ENCODE measurements at places on chromosomes 5 and 9.

DNA sequence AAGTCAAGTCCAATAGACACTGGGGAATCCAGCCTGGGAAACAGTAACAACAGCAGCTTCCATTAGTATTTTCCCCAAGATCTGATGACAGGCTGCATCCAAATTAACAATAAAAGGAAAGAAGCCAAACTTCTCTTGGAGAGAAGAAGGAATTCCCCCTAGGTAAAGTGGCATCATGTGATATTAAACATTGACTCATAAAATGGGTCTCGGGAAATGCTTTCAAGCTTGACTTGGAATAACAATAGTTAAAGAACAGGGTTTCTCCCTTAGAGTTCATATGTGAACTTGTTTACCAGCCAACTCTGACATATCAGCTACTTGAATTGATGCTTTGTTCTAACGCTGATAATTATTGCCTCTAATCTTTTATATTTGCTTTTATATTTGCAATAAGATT lies 45.4 kb downstream of the ENTREP1 start:
- DNase-seq: no peak

- DNase-seq: no peak
These were observed 322.9 kb upstream of the RPS23 start for GRCh38 chr5:82601077-82601476.

DNA sequence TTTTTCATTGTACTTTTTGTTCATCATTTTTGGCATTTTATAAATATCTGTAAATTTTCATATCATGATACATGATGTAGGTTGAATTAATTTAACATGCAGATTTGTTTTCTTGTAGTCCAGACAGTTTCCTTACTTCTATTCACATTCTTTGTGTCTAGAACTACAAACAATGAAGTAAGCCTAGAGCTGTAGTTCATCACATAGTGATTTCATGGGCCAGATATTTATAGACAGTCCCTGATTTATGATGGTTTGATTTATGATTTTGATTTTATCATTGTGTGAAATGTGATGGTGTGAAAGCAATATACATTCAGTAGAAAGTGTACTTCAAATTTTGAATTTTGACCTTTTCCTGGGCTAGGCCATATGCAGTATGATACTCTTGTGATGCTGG lies 139.0 kb downstream of the ARHGEF28 start:
- no peak for DNase-seq

- DNase-seq: no peak
These were observed 13.6 kb upstream of the CCDC180 start for GRCh38 chr9:97293818-97294217.

DNA sequence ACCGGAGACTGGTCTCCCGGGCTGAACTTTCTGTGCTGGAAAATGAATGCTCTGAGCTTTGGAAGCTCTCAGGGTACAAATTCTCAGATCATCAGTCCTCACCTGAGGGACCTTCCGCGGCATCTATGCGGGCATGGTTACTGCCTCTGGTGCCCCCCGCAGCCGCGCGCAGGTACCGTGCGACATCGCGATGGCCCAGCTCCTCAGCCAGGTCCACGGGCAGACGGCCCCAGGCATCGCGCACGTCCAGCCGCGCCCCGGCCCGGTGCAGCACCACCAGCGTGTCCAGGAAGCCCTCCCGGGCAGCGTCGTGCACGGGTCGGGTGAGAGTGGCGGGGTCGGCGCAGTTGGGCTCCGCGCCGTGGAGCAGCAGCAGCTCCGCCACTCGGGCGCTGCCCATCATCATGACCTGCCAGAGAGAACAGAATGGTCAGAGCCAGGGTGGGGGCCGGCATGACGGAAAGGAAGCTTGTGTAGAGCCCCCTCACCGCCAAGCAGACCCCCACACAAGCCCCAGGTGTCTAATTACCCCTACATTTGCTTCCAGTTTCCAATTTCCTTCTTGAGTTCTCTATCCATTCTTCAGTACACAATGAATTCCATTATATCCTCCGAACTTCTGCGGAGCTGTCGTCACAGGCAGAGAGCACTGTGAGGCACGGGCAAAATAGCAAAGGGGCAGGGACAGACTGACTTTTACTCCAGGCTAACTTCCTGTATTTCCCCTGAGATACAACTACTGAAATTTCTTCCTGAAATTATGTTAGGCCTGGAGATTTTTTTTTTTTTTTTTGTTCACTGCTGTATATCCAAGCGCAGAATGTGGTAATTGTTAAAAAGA lies 23.2 kb downstream of the CDKN2A start:
- DNase-seq: no peak

DNA sequence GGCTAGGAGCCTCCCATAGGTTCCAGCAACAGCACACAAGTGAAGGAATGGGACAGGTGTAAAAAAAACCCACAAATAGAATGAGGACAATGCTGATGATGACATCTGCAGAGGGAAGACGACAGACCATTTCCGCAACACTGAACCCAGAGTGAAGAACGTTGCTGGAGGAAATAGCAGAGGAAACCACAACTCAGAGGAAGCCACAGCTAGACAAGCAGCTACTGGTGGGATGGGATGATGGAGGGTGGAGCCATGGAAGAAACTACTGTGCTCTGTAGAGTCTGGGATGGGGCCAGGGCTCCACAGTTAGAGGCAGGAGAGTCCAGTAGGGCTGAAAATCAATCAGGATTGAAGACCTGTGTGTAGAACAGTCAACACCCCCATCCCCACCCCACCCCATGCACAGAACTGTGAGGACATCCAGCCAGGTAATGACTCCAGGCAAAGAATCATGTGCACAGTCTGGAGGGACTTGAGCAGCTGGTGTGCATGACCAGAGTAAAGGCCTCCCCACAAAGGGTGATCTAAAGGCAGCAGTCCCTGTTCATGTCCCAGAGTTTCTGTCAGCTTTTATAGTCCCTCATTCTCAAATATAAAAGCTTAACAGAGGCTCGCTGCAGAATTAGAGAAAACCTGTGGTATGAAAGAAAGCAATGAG lies 65.2 kb upstream of the SPIN1 start:
- DNase-seq: no peak

DNA sequence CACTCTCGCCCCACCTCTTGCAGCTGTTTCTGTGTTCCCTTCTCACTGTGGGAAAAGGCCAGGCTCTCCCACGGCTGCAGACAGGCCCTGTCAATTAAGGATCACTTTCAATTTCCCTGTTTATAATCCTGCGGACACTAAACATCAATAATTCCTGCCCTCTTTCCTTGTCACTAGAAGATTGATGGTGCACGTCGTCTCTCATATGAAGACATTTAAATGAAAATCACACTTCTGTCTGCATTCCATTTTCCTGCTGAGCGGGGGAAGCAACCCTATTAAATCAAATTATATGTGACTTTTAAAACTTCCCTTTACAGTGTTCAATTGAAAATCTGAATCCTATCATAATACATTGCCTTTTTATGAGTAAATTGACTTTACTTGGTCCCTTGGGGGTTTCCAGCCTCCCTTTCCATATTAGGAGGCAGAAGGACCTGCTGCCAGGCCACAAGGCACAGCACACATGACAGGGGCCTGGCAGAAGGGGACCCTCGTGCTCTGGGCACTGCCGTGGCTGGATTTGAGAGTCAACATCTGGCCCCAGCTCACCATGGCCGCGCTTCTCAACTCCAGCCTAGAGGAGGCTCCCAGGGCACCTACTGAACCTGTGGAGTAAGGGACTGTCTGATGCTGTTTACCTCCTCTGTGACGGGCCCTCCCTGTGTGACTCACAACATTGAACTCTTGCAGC lies 311.0 kb upstream of the IRX4 start:
- DNase-seq: no peak

- no peak for DNase-seq
These were observed 423.9 kb downstream of the DMRT2 start for GRCh38 chr9:1473956-1474634.

DNA sequence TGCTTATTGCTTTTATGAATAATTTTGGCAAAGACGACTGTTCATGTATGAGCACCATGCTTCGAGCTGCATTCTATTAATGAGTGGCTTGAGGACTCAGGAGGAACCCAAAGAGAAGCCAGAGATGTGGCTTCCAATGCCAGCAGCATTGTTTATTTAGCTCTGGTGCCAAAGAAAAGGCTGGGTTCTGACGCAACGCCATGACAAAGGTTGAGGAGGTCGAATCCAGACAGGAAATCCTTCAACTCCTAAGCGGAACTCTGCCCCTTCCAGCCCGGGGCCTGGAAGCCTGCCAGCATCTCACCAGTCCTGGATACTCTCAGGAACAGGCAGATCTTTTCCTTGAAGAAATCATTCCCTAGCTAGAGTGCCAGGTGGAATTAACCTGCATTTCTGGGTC lies 104.4 kb downstream of the ARHGAP26 start:
- no peak for DNase-seq

- no peak for DNase-seq
These were observed 546.7 kb upstream of the DMAC1 start for GRCh38 chr9:8346296-8346695.

GRCh38 chr5:177094224-177095087 lies 7.7 kb downstream of the FGFR4 start:
- peak; percentile 44 for DNase-seq

DNA sequence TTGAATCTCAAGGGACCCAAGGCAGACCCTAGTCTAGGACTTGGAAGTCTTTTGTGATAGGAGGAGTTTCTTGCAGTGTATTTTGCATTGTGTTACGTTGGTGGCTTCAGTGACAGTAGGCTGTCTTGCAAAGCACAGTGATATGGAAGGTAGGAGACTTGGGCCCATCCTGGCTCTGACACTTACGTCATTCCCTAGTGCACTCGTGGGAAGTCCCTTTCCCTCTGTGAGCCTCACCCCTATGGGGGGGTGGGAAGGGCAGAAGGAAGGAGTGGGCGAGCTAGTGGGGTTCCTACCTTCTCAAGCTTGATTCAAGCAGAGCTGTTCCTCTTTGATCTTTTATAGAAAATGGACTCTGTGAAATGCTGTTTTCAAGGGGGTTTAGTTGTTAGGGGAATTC lies 9.2 kb upstream of the TEX53 start:
- no peak for DNase-seq

DNA sequence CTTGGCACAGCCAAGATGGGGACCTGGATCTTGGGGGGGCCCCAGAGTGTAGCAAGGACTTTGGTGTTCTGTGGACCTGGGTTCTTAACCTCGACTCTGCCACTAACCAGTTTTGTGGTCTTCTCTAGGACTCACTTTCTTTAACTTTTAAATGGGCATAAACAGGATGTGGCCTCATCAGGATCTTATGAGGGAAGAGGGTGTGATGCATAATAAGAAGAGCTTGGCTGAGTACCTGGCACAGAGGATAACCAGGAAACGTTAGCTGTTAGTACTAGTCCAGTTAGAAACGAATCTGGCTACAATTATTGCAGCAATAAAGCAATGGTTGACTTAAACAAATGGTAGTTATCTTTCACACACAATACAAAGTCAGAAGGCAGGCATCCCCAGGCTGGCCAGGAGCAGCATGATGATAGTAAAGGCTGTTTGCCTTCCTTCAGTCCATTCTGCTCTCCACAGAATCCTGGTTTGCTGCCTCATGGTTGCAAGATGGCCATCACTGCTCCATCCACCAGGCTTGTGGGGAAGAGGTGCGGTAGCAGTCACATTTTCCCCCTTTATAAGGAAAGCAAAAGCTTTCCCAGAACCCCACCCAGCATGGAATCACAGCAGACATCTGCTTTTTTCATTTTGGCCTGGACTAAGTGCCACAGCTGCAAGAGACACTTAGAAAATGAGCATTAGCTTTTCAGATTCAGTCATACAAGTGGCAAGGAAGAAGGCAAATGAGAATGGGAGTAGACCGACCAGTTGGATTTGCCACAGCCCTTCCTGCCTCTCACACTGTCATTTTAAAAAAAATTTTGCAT lies 225.0 kb downstream of the AOPEP start:
- no peak for DNase-seq

GRCh38 chr5:147939431-147940114 lies 33.2 kb upstream of the C5orf46 start:
- DNase-seq: no peak

- DNase-seq: no peak
These were observed at the start of gene ECSCR for GRCh38 chr5:139462586-139463276. TSS of gene ECSCR (minus strand) at chr5:139462743. CDS start at chr5:139462670, 73 bp downstream.

DNA sequence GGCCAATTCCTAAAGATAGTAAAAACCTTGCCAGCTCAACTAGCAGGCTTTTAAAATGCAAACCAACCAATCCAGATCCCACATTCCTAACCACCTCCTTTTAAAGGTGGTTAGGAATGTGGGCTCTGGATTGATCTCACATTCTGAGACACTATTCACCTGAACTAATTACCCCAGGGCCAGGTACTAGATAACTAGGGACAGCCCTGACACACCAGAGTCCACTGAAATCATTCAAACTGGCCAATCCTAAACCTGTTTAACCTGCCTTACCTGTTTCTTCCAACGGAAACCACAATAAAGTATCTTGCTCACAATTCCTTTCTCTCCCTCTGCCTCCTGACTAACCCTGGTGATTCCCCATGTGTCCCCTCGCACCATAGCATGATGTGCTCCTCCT lies 168.3 kb upstream of the DMAC1 start:
- DNase-seq: no peak

GRCh38 chr9:111237447-111237846 lies 92.6 kb downstream of the OR2K2 start:
- DNase-seq: no peak

- DNase-seq: no peak
These were observed 301.1 kb downstream of the FAM170A start for GRCh38 chr5:119930490-119930889.

DNA sequence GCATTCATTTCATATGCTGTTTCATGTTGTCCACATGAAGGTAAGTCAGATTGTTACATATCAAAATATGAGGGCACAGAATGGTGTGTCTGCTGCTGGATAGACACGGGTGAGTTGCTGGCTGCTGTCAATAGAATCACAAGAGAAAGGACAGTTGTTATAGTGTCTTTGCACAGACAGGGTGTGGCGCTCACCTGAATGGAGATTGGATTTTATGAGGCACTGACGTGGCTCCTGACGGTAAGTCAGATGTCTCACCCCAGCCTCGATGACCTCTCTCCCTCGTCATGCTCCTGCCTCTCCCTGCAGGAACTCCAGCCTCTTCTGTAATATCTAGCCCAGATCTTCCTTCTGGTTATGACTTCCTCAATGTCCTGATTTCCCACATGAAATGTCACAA lies 75.4 kb upstream of the SELENOP start:
- DNase-seq: no peak

GRCh38 chr5:29697785-29698414 lies 1495.6 kb upstream of the CDH6 start:
- DNase-seq: no peak

- DNase-seq: no peak
These were observed 799.9 kb upstream of the TYRP1 start for GRCh38 chr9:11893331-11893730.

DNA sequence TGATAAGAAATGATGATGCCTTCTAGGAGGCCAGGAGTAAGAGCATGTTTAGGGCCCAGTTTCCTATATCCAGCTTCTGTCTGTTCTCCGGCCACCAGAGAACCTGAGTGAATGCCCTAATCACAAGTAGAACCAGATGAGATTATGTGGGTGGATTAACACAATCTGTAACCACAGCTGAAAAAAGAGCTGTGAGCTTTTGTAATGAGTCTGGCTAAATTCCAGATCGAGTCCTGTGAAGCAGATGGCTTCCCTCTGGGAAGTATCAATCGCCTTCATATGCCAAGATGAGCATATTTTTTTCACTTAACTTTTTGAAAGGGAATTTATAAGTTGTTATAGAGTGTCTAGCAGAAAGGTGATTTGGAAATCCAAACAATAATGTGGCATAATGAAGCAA lies 99.8 kb downstream of the NNT start:
- peak; percentile 70 for DNase-seq

GRCh38 chr9:38090170-38090569 lies 21.1 kb upstream of the SHB start:
- DNase-seq: no peak

- no peak for DNase-seq
These were observed 5.4 kb downstream of the NNT start for GRCh38 chr5:43608406-43608805.

- no peak for DNase-seq
These were observed 429.7 kb upstream of the KLF4 start for GRCh38 chr9:107919263-107919662.

All from GM04504 (cell line).